ENCODE measurements at places on chromosomes 11 and 22.

GRCh38 chr11:95035316-95035715, 10.3 kb downstream of the KDM4E start:
- DNase-seq: no peak

DNA sequence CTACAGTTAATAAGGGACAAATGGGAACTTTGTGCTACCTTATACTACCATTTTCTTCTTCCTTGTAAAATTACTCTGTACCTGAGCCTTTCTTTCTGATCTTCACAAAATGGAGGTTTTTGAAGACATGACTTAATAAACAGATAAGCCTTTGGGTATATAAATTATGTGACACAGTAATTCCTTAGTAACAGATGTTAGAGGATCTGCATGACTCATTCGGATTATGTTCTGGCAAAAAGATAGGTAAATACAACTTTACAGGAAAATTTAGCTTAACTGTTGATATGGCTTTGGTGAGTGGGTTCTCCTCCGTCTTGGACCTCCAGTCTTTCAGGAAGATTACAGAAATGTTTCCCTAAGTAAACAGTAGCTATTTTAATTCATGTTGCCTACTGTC, 61.8 kb downstream of the BID start:
- no peak for DNase-seq

- DNase-seq: no peak
These were observed at the start of gene KLHDC7B for GRCh38 chr22:50545522-50546325. Gene KLHDC7B (plus strand): TSS chr22:50545899. CDS start chr22:50546244, 345 bp downstream.

GRCh38 chr11:127118811-127119210, 118.2 kb upstream of the KIRREL3 start:
- peak; percentile 65 for DNase-seq

GRCh38 chr22:29524442-29525191, 28.9 kb downstream of the THOC5 start:
- no peak for DNase-seq

GRCh38 chr22:20741634-20742581, 32.0 kb upstream of the SERPIND1 start:
- DNase-seq: peak; percentile 14

DNA sequence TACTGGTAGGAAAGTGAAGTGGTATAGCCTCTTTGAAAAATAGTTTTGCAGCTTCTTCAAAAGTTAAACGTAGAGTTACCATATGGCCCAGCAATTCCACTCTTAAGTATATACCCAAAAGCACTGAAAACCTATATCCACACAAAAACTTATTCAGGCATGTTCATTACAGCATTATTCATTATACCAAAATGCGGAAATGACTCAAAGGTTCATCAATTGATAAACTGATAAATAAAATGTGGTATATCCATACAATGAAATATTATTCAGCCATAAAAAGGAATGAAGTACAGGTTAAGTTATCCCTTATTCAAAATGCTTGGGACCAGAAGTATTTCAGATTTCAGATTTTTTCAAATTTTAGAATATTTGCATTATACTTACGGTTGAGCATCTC, 35.8 kb upstream of the UBASH3B start:
- DNase-seq: no peak

GRCh38 chr22:31814942-31815341, 61.1 kb downstream of the DEPDC5 start:
- no peak for DNase-seq

DNA sequence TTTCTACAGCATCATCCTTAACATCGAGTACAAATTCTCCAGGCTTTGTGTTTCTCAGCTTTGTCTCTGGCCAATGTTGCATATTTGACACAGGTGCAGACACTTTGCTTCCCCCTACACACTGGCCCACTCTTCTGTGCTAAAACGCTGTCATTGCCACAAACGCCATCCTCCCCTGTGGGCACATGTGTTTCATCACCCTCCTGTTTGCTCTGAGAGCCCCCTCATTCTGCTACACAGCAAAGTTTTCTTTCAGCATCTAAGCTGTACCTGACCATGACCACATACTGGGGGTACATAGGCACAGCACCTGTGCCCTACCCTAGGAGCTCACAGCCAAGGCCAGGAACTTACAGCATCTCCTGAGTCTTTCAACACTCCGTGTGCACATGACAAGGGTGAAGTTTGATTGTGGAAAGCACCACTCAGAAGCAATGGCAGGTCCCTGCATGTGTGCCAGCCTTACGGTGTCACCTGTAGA, 7.9 kb upstream of the IGLL5 start:
- DNase-seq: no peak

DNA sequence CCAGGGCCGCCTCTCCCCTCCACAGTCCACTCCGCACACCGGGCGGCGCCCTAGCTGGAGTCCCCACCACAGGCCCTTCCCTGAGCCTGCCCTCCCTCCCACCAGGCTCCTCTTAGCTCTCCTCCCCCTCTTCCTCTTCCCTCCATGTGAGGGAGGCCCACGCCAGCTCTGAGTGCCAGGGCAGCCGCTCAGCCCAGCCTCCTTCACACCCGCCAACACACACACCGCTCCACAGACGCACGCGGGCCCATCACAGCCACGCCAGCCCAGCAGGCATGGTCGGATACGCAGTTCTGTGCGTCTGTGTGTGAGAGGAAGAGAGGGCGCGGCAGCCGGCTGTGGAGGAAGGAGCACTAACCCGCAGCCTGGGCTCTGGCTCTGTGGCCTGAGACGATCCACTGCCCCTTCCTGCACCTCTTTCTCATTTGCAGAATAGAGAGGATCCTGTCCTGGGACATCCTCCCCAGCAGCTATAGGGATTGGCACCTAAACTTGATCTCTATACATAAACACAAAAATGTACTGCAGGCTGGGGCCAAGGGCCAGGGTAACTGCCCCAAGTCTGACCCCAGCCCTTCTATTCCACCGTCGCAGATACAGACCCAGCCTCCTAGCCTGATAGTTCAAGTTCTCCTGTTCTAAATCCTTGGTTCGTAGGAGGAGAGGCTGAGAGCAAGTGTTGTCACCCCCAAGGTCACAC, 3.5 kb downstream of the CHRM4 start:
- DNase-seq: no peak

DNA sequence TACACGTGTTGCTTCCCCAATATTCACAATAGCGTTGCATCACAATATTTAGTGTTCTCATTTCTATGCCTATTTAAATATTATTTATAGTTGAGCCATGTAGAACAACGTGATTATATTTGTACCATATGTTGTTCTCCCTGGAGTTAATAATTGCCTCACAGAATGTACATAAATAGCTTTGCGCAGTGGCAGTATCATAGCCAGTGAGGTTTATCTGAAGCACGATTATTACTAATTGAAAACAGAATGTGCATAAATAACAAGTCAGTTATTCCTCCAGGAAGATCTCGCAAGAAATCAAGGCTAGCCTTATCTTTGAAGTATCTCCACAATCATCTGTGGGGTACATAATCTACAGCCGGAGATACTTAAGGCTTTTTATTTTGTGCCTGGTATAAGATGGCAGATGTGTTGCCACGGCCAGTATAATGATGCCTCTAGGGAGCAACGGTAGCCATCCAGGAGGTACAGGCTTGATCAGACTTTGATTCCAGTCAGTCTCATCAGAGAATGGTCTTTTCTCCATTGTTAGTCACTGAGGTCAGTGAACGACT, 197.5 kb downstream of the MSANTD4 start:
- no peak for DNase-seq

GRCh38 chr11:114482114-114482513, 42.8 kb downstream of the REXO2 start:
- DNase-seq: no peak

DNA sequence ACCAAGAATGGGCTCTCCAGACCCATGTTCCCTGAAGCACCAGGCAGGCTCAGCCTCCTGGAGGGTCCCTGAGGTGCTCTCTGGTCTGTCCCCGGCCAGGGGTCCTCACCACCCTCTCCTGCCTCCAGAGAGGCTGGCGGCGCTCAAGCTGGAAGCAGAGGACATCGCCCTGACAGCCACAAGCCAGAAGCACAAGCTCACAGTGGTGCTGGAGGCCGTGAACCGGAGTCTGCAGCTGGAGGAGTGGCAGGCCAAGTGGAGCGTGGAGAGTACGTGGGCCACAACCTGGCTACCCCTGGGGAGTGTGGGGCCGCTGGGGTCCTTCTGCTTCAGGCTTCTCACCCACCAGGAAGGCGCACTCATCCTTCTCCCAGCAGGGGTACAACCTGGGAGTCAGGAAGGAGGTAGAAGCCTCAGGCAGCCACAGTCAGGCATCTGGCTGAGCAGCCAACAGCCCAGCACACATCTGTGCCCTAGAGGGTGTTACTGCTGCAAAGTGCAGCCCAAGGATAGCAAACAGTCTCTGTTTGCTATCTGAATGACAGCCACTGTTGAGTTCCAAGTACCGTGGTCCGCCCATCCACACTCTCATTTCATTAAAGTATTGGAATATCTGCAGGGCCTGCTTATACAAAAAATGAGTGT, 8.4 kb downstream of the PARVG start:
- no peak for DNase-seq
